A549 treated with ZK216348 at 1 μM for 4 hours (cell line): ENCODE measurements at places on chromosomes 1 and 21. TPM values are rescaled to one million over a fixed set of nuclear protein-coding genes. Genes with fewer than 3 reads are reported as not detected.

The CD55 gene
- 110 to 135 TPM (median 120 TPM) in 5 replicates for total RNA-seq

The LRRC3 gene
- total RNA-seq, result 0.95 to 2.4 TPM (median 1.9 TPM) in 5 replicates

The PERM1 gene
- total RNA-seq, result 0.06 to 0.36 TPM (median 0.11 TPM) in 4 of 5 replicates, not detected in the other

The UMODL1 gene
- not detected in 5 replicates for total RNA-seq

The MIS18A gene
- total RNA-seq, result 11.9 to 16.7 TPM (median 16.2 TPM) in 5 replicates

The ACTN2 gene
- not detected in 5 replicates for total RNA-seq
